KBM-7 (cell line): ENCODE measurements at places on chromosomes 3 and 15.

- no peak for DNase-seq
Measured at GRCh38 chr3:135667061-135667460, 298.5 kb upstream of the PPP2R3A start.

DNA sequence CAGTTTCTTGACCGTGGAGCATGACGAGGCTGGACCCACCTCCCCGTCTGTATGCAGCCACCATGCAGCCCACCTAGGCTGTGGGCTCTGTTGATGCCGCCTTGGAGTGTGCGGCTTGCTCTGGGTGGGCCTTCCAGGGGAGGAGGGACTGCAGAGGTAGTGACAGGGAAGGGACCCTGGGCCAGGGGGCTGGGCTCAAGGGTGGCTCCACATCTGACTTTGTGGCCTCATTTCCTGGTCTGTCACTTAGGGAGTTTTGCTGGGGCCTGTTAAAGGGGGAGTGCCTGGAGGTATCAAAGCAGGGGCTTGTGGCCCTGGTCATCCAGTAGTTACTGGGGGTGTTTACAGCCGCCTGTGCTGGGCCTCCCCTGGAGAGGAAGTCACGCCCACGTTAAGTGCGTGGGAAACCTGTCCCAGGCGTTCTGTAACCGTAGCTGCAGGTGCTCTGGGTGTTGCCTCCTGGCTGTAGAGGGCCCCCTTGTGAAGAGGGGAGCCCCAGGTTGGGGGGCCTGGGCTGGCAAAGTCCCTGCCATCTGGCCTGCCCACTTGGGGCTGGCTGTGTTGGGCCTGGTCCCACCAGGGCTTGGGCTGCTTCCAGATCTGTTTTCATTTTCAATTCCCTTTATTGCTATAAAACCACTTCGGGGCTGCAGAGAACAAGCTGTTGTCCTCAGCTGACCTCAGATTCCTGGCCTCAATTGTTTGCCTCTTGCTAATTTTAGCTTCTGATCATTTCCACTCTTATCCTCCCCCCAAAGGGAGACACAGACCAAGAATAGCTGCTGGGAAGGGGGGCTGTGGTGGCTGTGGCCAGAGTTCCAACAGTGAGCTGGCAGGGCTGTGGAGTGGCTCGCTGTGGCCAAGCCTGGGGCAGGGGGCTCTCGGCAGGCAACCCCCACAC is 26.5 kb downstream of the KLF13 start:
- DNase-seq = peak; percentile 94

DNA sequence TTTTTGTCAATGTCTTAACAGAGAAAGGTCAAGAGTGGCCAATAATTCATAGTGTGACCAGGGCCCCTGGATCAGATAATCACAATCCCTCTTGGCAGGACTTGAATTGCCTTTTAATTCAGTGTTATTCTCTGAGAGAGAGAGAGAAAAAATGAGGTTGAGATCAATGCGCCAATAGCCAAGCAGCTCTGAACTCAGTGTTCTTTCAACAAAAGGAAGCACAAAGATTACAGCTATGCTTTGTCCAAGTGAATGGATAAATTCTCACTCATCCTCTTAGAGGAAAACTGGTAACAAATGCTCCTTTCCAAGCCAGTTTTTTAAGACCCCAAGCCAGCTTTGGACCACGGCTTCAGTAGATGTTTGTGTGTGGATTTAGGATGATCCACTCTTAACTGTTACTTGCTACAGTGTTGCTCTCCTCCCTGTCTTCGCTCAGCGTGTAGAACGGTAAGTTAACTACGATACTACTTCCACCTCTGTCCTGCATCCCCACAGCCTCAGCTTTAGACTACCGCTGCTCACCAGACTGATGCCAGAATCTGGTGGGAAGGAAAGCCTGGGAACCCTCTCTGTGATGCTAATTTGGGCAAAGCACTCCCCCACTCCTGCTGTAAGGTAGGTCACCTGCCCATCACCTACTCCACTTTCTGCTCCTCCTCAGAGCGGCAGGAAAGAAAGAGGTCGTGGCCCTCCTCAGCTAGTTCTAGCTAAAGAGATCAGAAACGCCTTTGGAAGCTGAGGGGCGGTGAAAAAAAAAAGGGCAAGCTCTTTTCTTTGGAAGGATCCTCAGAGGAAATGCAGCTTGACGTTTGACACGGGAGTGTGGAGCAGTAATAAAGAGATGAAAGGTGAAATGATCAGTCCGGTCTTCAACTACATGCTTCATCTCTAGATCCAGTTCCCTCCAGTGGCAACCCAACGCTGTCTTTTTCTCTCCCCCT is 46.8 kb upstream of the LPP start:
- no peak for DNase-seq

DNA sequence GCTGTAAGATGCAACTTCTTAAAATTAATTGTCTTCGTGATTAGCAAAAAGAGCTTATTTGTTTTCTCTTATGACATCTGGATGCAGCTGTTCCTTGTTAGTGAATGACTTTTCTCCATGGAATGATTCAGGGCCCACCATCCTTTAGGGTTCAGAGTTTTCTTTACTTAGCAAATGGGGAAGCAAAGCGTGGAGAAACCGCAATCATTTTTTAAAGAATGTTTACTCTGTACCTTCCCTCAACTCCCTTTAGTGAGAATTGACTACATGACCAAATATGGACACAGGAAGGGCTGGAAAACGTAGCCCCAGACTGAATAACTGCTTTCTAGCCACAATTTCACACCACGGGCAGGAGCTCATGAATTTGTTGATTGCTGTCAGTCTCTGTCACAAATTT is 130.1 kb downstream of the EDEM1 start:
- peak; percentile 54 for DNase-seq

- DNase-seq = no peak
Measured at GRCh38 chr15:76107169-76107568, 47.4 kb downstream of the TMEM266 start.
